Gastroesophageal sphincter (tissue), 4 donors: ENCODE measurements at places on chromosomes 13 and 19.
A peak's percentile ranks its signal among the peaks of the same experiment; 100 is the strongest.

DNA sequence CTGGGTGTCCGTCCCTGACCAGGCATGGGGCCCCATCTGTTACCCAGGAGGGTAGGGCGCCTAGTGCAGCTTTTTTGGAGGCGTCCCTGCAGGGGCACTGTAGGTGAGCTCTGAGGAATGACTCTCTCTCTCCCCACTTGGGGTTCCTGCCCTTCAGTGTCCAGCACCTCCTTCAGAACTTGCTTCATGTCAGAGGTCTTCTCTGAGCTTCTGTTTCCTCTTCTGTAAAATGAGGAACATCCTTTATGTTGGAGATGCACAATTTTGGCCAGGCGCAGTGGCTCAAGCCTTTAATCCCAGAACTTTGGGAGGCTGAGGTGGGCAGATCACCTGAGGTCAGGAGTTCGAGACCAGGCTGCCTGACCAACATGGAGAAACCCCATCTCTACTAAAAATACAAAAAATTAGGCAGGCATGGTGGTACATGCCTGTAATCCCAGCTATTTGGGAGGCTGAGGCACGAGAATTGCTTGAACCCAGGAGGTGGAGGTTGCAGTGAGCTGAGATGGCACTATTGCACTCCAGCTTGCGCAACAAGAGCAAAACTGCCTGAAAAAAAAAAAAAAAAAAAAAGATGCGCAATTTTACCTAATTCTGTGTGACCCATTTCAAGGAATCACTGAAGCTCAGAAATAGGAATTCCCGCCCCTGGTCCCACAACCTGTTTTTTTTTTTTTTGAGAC lies 15.2 kb upstream of the PIK3R2 start:
- ATAC-seq, result no peak

DNA sequence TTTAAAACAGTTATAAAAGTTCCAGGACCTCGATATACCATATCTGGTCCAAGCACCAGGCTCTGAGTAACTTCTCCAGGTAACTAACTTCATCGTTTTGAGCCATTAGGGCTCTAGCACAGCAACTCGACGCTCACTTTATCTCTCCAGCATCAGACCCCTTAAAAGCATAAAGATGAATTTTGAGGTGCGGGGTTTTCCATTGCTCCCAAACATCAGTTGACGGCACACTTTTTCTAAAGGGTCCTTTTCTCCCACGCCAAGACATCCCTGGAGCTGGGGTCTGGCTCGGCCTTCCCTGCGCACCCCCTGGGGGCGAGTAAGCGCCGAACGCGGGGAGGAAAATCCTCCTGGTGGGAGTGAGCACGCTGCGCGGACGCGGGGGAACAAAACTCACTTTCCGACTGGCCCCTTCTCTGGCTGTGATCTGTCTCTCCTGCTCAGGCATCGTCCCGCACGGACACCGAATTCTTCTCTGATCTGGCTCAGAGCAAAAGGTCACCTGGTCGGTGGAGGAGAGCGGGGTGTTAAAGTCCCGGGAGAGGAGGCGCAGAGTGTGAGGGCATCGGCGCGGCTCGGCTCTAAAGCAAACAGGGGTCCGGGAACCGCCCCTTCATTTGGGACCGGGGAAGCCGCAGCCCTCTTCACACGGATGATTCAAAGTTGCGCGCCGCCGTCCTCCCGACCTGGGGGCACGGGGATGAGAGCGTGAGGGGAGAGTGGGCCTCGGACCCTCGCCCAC lies at the start of gene ATP7B:
Gene ATP7B (minus strand): TSS at position 561 of the 742 bp plus-strand sequence. CDS start 113 bp downstream, at position 448.
- no peak for ATAC-seq

GRCh38 chr19:6677883-6678689 lies 8.1 kb upstream of the TNFSF14 start:
- no peak for ATAC-seq

DNA sequence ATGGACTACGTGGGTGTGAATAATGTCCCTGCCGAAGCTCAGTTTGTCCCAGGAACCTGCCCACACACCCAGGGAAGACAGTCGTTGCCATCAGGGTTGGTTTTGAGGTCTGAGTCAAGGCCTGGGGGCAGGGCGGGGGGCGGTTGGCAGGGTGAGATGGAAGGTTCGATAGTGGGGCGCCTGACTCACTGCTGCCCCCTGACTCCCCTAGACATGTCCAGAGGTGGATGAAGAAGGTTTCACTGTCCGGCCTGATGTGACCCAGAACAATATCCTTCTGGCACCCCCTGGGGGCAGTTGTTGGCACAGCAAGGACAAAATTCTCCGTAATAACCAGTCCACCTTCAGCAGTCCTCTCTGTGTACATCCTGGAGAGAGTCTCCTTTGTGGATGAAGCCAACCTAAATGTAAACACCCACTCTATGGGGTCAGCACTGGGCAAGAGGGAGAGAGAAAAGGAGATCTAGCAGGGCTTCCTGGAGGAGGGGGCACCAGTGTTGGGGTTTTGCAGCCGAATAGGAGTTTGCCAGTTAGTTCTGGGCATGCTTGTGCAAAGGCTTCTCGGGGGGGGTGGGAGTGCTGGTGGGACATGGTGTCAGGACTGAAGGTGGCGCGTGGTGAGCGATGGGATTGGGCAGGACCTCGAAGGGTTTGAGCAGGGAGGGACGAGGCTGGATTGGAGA lies 19.6 kb upstream of the B3GNT3 start:
- no peak for ATAC-seq

GRCh38 chr13:75440100-75440499 lies 41.9 kb downstream of the TBC1D4 start:
- ATAC-seq, result no peak

DNA sequence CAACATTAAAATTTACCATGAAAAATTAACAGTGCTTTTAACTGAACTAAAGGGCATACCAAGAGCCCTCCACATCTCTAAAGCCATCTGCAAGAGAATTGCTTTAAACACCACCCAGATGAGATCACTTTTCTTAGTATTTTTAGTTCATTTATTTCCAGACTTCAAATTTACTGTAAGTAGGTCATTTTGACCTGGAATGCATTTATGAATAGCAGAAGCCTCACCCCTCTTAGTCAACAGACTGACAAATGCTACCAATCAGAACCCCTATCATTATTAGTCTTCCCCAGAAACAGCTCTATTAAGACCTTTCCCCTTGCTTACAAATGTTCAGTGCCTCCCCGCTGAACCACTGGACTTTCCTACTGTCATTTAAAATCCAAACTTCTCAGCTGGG lies 27.3 kb downstream of the RUBCNL start:
- ATAC-seq, result no peak

GRCh38 chr19:3110126-3110825 lies 16.1 kb downstream of the GNA11 start:
- no peak for ATAC-seq

DNA sequence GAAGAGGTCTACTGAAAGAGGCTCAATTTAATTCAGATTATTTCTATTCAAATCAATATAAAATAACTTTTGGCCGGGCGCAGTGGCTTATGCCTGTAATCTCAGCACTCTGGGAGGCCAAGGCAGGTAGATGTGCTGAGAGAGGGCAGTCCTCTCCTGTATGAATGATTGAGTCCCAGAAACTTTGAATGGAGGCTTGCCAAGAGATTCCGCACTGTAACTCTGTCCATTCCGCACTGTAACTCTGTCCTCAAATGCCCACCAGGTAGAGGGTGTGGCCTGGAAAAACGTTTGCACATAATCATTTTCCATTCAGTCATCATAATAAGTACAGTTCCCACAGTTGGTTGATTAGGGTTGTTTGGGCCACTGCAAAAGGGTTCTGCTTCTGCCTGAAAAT lies 274.7 kb upstream of the SOX21 start:
- ATAC-seq, result no peak

DNA sequence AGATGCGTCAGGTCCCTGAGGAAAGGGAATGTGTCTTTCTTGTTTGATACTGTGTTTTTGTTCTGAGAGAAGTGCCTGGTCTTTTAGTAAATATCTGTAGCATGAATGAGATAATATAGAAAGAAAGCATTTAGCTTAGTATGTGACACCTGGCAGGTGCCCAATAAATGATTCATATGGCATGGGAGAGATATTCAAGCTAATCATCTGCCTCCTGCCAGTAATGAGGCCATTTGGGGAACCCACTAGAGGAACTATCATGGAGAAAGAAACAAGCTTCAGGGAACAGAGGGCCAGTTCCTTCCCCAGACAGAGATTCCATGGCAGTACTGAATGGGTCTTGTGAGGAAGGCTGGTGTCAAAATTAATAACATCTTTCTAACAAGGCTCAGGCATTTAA lies 603.9 kb downstream of the DCT start:
- no peak for ATAC-seq

- peak; percentile 73 for ATAC-seq
Observed at GRCh38 chr19:3404324-3405260, 38.2 kb downstream of the NFIC start.

DNA sequence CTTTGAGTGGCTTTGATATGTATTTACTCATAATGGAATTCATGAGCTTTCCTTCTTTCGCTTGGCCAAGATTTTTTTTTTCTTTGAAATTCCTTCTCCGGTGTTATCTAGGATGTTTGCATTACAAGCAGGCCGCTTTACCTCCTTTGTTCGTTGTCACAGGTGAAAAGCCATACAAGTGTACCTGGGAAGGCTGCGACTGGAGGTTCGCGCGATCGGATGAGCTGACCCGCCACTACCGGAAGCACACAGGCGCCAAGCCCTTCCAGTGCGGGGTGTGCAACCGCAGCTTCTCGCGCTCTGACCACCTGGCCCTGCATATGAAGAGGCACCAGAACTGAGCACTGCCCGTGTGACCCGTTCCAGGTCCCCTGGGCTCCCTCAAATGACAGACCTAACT lies 16.7 kb downstream of the KLF5 start:
- ATAC-seq, result no peak

DNA sequence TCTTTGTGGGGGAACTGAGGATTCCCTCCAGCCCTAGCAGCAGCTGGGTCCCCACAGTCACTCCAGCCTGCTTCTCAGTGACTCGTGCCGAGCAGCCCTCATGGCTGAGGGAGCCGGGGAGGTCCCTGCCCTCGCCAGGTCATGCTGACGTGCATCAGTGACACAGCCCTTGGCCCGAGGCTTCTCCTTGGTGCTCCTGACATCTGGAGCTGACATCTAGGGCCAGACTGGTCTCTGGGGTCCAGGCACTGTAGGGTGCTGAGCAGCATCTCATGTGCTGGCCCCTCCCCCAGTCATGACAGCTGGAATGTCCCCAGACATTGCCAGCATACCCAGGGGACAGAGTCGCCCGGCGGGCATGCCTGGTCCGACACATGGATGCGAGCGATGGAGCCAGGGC lies 14.4 kb downstream of the COMP start:
- no peak for ATAC-seq

DNA sequence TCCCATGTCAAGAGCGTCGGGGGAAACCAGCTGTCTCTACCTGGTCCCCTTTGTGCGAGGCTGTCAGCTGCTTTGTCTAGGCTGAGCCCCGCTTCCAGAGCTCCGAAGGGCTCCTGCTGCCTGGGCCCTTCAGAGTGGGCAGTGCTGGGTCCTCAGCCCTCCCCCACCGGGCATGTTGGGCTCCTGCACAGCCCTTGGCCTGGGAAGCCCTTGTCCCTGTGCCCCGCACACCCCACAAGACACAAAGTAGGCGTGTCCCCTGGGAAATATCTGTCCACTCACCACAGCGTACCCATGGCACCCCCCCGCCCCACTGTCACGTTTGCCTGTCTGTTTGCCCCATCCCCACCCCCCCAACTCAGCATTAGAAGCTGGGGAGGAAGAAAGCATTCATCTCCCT lies 39.6 kb upstream of the RANBP3 start:
- no peak for ATAC-seq

GRCh38 chr19:41264581-41265394 lies 616 bp downstream of the HNRNPUL1 start:
- ATAC-seq, result peak; percentile 0

DNA sequence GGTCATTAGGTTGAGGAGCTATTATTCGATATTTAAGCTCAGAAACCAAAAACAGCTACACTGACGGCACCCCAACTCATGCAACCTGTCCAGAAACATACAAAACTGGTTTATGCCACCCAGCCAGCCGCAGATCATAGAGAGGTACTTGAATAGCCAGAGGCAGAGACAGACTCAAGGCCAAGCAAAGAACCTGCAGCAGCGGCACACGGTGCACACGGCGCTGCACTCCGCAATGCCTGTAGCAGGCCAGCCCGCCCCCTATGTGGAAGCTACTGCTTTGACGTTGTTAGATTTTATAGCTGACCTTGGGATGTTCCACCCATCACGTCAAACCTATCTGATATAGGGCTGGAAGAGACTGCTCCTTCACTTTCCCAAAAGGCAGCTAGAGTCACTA lies 11.9 kb upstream of the DHRS12 start:
- no peak for ATAC-seq

- peak; percentile 39 for ATAC-seq
Observed at GRCh38 chr13:29994911-29995595, 144.6 kb upstream of the UBL3 start.

DNA sequence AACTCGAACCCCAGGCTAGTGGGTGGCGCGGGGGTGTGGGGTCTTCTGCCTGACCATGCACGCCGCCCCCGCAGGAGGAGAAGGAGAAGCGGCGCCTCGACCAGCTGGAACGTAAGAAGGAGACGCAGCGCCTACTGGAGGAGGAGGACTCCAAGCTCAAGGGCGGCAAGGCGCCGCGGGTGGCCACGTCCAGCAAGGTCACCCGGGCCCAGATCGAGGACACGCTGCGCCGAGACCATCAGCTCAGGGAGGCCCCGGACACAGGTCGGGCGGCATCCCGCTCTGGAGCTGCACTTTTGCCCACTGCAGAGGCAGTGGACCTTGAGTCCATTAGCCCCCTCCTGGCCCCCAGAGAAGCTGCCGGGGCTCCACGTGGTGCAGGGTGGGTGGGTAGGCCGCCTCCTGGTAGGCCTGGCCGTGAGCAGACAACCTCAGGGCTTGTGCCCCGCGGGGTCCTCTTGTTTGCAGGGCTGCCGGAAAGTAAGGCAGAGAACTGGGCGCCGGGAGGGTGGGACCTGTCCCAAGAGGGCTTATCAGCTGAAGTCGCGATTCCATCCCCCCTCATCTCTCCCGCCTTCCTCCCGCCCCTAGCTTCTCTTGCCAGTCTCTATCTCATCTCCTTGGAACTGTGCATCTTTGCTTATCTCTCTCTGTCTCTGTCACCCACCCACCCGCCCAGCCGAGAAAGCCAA lies 9.9 kb downstream of the CCDC124 start:
- no peak for ATAC-seq

GRCh38 chr13:23571431-23571830 lies 1.2 kb downstream of the TNFRSF19 start:
- no peak for ATAC-seq

- ATAC-seq, result no peak
Observed at GRCh38 chr19:45278087-45278486, 27.0 kb downstream of the MARK4 start.

GRCh38 chr13:59829690-59830089 lies 334.0 kb downstream of the DIAPH3 start:
- no peak for ATAC-seq

- peak; percentile 83 for ATAC-seq
Observed at GRCh38 chr19:1568320-1569019, at the start of gene MEX3D. Gene MEX3D, minus strand, starts transcription at chr19:1568325. Its CDS starts 267 bp downstream, at chr19:1568058.

- ATAC-seq, result no peak
Observed at GRCh38 chr13:99153219-99153618, 47.4 kb upstream of the UBAC2 start.

DNA sequence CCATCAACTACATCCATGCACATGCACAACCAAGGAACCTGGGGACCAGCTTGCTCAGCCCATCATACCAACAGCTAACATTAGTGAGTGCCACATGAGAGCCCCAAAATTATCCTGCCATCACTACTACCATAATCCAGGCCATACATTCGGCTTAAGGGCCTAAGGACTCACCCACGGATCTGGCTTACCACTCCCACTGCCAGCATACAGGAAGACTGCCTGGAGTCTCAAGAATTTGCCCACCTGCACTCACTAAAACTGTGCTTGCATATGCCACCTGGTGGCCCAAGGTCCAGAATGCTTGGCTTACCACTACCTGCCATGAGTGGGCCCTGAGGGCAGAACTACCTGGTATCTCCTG lies 1562.9 kb upstream of the PRR20A start:
- no peak for ATAC-seq

GRCh38 chr13:111119966-111120365 lies 4.9 kb downstream of the ARHGEF7 start:
- ATAC-seq, result no peak
